Esophagus squamous epithelium (tissue), 5 donors: ENCODE measurements at places on chromosomes 13 and 19.

DNA sequence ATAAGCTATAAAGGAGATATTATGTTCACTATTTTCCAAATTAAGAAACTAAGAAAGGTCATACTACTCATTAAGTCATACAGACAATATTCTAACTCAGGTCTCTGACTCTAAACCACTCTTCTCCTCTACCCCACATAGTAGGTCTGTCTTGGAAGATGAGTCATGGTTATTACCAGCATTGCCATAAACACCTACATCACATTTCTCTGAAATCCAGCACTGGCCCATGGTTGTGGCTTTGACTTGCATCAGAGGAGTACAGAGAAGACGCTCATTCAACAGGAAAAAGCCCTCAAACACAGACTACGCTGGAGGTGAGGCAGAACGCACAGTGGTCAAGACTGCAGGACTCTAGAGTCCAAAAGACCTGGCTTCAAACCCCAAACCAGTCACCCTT lies 476.8 kb downstream of the COG6 start:
- DNase-seq: no peak

DNA sequence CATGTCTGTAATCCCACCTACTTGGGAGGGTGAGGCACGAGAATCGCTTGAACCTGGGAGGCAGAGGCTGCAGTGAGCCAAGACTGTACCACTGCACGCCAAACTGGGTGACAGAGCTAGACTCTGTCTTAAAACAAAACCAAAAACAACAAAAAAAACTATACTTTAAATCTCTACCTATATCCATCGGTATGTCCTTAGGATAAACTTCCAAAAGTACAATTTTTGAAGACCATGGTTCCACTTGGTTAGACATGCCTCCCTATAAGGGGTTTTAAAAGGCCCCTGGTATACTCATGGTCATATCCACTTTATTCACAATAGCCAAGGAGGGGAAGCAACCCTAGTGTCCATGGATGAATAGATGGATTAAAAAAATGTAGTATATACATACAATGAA lies 39.8 kb downstream of the RUBCNL start:
- no peak for DNase-seq

- DNase-seq: no peak
Measured at GRCh38 chr19:45421947-45422498, 1.7 kb downstream of the ERCC1 start.

- DNase-seq: no peak
Measured at GRCh38 chr19:21856773-21857514, 21.0 kb upstream of the ZNF43 start.

DNA sequence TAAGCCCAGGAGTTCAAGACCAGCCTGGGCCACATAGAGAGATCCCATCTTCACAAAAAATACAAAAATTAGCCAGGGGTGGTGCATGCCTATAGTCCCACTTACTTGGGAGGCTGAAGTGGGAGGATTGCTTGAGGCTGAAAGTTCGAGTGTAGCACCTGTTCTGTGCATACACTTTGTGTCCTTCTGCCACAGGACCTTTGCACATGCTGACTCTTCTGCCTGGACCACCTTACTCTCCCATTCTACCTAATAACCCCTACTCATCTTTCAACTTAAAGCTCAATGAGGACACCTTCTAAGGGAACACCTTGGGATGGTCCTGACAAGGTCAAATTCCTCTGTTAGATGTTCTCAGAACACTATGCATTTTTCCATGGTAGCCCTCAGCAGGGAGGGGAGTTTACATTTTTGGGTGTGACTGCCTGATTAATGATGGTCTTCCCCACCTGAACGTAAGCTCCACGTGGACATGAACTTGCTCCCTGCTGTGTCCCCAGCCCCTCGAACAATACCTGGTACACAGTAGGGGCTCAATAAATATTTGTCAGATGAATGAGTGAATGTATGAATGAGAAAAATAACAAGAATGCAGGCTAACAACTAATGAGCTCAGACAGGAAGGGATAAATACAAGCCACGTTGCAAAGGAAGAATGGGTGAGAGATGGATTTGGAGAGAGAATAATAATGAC lies 11.2 kb upstream of the IZUMO2 start:
- DNase-seq: no peak

- DNase-seq: no peak
Measured at GRCh38 chr19:51157265-51157664, 15.2 kb downstream of the SIGLEC7 start.

GRCh38 chr13:23377579-23377978 lies 55.9 kb downstream of the SACS start:
- DNase-seq: no peak

DNA sequence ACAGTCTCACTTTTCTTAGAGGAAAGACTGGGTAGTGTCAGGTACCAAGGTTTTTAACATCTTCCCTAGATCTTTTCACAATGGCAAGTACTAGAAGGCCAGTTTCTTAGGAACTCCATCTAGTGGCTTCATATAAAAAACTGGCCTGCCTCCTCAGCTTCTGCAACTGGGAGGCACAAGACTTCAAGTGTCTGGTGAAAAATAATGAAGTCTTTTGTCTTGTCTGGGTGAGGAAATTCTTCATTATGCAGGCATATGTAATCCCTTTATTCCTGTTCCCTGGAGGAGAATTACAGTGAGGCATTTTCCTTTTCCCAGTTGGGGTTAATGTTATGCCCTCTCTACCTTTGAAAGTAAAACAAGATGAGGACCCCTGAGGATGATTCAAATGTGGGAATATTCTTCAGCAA lies 300.5 kb downstream of the NALCN start:
- DNase-seq: no peak

DNA sequence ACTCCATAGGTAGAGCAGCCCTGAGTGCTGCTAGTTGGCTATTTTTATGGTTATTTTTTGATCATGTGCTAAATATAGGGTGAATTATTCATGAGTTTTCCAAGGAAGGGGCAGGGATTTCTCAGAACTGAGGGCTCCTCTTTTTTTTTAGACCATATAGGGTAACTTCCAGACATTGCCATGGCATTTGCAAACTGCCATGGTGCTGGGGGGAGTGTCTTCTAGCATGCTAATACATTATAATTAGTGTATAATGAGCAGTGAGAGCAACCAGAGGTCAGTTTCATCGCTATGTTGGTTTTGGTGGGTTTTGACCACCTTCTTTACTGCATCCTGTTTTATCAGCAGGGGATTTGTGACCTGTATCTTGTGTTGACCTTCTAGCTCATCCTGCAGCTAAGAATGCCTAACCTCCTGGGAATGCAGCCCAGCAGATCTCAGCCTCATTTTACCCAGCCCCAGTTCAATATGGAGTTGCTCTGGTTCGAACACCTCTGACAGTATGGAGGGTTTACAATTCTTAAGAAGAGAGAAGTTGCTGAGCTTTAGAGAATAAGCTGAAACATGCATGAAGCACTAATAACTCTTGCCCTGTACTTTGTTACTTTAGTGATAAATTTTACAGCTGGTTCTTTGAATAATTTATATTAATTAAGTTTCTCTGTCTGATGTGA lies 31.7 kb downstream of the CEACAM1 start:
- DNase-seq: no peak

DNA sequence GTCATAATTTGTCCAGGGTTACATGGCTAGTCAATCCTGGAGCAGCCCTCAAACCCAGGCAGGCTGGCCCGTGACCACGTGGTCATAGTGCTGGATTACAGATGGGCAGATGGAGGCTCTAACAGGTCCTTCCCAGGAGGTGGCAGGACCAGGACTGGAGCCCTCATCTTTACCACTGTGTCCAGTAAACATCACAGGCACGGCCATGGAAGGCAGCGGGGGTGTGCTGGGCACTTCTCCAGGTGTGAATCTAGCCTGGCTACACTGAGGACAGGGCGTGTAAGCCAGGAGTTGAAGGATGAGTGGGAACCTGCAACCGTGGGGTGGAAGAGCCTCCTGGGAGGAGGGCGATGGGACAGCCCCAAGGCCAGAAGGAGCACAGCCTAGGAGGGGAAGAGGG lies 6.1 kb downstream of the CIC start:
- DNase-seq: no peak

- DNase-seq: no peak
Measured at GRCh38 chr19:18966307-18966706, 25.3 kb upstream of the HOMER3 start.

DNA sequence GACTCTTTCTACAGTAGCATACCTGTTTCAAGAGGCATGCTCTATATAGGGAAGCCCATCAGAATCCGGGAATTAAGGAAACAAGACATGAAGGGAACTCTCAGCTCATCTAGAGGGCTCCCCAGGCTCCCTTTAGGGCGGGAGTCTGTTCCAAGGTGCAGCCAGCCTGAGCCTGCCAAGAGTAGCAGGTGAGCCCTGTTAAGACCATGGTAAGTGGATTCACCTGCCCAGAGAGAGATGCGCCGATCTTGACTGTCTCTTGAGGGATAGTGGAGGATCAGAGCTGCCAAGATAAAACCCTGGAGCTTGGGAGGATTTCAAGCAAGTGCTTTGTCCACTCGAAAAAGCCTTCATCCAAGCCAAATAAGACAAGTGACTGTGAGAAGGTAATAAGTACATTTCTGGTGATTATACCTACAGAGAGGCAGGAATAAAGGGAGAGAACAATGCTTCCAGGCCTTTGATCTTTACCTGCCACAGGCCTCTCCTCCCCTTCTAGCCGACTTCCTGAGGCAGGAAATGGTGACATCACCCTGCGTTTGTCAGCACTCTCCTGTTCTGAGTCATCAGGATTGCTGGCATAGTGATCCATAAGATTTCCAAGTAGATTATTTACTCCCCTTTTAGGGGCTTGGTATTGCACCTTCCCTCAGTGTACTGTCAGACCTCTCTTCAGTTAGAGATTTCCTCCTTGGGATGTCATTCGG lies 31.5 kb downstream of the KLF5 start:
- DNase-seq: no peak
